ENCODE measurements at places on chromosomes 2 and 18.

GRCh38 chr18:11823545-11823944 is 27.7 kb upstream of the CHMP1B start:
- no peak for DNase-seq

DNA sequence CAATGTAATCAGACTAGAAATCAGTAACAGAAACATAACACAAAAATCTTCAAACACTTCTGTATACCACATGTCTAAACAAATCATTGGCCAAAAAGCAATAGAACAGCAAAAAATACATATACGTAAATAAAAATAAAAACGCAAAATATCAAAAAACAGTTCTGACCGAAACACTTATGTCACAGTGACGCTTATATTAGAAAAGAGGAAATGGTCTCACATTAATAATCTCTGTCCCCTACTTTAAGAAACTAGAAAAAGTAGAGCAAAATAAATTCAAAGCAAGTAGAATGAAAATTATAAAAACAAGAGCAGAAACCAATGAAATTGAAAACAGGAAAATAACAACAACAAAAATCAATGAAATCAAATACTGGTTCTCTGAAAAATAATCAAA is 41.9 kb downstream of the TMEM131 start:
- DNase-seq: no peak

- no peak for DNase-seq
Observed at GRCh38 chr2:2524348-2524941, 193.4 kb upstream of the MYT1L start.

GRCh38 chr2:143429932-143430679 is 300.9 kb downstream of the ARHGAP15 start:
- DNase-seq: no peak

DNA sequence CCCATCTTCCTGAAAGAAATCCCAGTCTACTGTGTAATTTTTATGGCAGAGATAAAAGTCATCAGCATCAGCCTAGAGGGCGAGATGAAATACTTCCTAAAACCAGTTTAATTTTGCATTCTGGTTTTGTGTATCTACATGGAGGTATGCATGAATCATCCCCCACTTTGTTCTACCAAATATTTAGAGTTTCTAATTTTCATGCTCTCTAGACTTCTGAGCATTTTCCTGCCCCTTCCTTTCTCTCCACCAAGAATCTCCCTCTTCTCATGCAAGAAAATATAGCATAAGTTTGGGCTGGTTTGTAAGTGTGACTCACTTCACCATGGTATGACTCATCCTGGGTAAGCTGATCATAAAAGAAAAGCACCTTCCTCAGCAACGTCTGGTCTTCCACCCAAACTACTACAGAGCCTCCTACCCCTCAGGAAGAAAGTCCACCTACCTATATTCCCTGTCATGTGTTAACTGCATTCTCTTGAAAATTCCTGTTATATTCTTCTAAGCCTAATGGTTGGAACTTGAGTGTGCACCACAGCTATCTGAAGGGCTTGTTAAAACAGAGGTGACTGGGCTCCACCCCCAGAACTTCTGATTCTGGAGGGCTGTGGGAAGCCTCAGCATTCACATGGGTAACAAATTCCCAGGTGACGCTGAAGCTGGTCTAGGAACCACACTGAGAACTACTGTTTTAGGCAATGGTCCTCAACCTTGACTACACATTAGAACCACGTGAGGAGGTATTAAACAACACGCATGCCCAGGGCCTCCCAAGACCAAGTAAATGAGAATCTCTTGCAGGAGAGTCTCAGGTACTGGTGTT is 37.4 kb upstream of the RAPGEF4 start:
- peak; percentile 26 for DNase-seq

GRCh38 chr2:241637795-241638660 is 535 bp downstream of the ATG4B start:
- no peak for DNase-seq

DNA sequence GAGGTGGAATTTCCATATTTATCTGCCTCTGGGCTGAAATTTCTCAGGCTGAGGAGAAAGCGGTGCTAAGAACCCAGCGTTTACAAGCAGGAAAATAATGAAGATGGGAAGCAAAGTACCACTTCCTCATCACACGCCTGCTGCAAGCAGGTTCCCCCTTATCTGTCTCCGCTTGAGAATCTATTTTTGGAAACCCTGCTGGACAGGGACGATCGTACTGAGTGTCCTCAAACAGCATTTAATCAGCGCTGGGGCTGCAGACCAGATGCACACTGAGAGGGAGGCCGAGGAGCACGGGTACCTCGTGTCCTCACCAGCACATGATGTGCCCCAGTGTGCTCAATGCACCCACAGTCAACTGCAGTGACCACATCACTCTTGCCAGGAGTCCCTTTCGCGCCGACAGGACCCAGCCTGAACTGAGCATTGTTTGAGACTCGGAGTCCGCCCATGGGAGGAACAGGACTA is 160.4 kb downstream of the HDAC4 start:
- no peak for DNase-seq

DNA sequence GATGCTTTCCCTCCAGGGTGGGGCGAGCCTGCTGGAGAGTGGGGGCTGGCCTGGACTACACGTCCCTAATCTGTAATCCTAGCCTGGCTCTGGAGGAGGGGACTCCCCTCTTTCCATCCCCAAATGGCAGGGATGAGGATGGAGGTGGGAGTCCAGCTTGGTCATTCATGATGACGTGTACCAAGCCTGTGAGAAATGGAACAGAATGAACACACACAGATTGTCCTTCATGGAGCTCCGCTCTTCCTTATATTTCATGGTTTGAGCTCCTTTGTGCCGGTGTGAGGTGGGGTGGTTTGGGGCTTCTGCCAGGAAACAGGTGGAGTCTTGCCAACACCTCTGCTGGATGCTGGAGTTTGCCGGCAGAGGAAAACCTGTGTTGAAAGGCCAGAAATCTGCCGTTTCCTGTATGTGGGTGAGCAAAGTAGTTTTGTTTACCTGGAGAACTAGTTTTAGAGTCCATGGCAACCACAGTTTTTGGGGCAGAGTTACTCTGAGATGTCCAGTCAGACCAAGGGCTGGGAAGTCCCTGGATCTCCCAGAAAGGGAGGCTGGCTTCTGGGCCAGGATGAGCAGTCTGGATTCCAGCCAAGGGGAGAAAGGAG is 417.6 kb upstream of the MEX3C start:
- DNase-seq: no peak

GRCh38 chr2:234366891-234367290 is 130.0 kb downstream of the ARL4C start:
- no peak for DNase-seq

Data from iPS-NIHi11 (cell line).